ENCODE measurements at places on chromosomes 2 and 18.

- no peak for DNase-seq
These were observed 255.8 kb downstream of the ERBB4 start for GRCh38 chr2:212282671-212283261.

DNA sequence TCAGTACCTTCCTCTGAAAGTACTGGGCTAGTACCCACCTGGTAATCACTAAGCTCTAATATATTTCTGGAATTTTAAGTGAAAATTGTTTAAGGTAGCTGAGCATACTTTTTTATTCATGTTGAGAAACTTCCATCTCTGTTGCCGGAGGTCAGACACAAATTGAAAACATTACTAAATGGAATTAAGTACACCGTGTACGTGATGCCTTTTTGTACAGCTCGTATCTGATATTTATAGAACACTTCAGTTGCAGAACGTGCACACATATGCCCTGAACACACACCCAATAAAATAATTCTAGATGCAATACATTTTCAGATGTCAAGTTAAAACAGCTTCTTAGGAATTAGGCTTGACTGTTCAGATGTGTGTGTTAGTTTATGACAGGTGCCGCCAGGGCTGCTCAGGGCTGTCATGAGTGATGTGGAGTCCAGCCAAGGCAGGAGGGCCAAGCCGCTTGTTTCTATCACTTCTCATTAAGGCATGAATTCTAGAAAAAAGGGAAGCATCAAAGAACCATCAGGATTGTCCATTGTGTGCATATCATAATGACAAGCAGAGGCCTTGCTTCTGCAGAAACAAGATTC is 80.9 kb upstream of the FOSL2 start:
- no peak for DNase-seq

DNA sequence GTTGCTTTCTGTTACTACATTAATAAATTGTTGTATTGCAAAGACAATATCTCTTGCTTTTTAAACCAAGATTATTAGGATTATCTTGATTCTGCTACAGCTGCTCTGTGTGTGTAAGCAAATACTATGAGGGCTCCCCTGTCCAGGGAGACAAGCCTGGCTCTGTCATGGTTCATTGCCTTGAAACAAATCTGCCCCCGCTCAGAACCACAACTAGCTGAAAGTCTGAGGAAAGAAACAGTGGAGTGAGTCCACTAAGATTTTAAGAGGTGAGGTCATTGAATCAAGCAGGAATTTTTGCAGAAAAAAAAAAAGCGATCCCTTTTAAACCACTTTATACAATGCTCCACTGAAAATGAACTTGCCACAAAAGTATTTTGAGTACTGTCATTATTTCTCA is 30.8 kb upstream of the LRRTM4 start:
- DNase-seq = no peak

- DNase-seq = no peak
These were observed 185.3 kb downstream of the ANKRD30B start for GRCh38 chr18:14933049-14933851.
